Activated naive CD8-positive, alpha-beta T cell treated with anti-CD3 and anti-CD28 coated beads for 36 hours (primary cell): ENCODE measurements at places on chromosomes 11 and 22.

DNA sequence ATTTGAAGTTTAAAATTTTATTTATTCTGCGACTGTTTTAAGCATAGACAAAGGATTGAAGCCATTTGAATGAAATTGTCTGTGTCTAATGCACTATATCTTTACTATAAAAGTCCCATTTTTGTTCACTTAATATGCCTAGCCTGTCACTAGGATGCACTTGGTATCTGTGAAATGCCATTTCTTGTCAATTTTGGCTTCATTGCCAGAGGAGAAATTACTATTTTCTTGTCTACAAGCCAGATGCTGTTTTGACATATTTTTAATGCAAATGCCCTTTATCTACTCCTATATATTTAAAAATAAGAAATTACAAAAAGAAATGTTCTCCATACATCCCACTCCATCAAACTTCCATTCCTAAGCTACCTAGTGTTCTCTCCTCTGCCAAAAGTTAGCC is 1704.5 kb upstream of the RAG2 start:
- H3K27ac ChIP-seq, result no peak overlapping the region
- no peaks in the 10 kb centered on the region for H3K4me1 ChIP-seq

- H3K4me1 ChIP-seq, result no peaks in the 10 kb centered on the region
- no peak overlapping the region for H3K27ac ChIP-seq
- no peak overlapping the region for H3K4me3 ChIP-seq
These were observed 115.9 kb downstream of the NAV2 start for GRCh38 chr11:19828382-19829108.

- H3K27ac ChIP-seq, result peak within 1 kb of the TSS; percentile 87
- DNase-seq, result peak; percentile 87
- H3K4me1 ChIP-seq, result peaks cover 27% of the 10 kb centered on the region
- H3K4me3 ChIP-seq, result peak within 1 kb of the TSS; percentile 96
- no peaks in the 10 kb centered on the region for H3K36me3 ChIP-seq
- no peaks in the 10 kb centered on the region for H3K27me3 ChIP-seq
These were observed at the start of gene NEU3 for GRCh38 chr11:74988541-74989259. Gene NEU3, plus strand, starts transcription at chr11:74988933. Its CDS starts 128 bp downstream, at chr11:74989061.

- no peak for DNase-seq
- H3K36me3 ChIP-seq, result no peaks in the 10 kb centered on the region
These were observed 29.5 kb upstream of the FCHSD2 start for GRCh38 chr11:73171436-73172161.

DNA sequence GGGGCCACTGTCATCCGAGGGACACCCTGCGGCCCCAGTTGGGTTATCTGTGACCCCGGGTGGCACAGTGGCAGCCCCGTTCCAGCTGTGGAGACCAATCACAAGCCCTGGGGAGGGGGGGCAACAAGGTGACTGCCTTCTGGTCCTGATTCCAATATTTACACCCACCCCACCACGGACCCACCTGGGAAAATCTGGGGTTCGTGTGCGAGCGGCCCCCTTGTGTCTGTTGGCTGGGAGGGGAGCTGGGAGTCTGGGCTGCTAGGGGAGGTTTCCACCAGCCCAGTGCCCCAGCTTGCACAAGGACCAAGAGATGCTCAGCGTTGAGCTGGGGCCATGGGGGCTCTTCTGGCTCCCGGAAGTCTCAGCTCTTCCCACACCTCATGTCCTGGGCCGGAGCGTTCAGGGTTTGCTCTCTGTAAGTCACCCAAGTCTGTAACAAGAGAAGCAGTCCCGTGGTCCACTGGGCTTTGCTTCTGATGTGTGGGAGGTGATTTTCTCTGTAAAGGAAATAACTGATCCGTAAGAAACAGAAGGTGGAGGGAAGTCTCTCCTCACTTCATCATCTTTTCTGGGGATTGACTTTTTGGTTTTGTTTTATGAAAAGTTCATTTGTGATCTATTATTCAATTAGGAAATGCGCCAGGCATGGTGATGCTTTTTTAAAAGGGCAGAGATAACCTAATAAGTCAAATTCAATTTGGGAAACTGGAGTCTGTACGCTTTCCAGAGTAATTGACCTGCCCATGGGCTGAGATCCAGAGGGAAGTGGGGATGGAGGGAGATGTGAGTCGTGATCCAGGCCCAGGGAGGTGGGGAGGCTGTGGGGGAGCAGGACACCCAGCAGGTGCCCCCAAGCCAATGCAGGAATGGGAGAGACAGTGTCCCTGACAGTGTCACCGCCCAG is 22.4 kb upstream of the GAL start:
- no peaks in the 10 kb centered on the region for H3K36me3 ChIP-seq
- no peak overlapping the region for H3K27ac ChIP-seq
- no peak overlapping the region for H3K4me3 ChIP-seq
- no peaks in the 10 kb centered on the region for H3K4me1 ChIP-seq
- no peak for DNase-seq

- H3K4me1 ChIP-seq, result peaks cover 29% of the 10 kb centered on the region
- H3K27me3 ChIP-seq, result no peaks in the 10 kb centered on the region
- no peak overlapping the region for H3K4me3 ChIP-seq
- peaks cover 21% of the 10 kb centered on the region for H3K36me3 ChIP-seq
- DNase-seq, result no peak
These were observed 1.6 kb upstream of the KAT5 start for GRCh38 chr11:65710421-65710820.

DNA sequence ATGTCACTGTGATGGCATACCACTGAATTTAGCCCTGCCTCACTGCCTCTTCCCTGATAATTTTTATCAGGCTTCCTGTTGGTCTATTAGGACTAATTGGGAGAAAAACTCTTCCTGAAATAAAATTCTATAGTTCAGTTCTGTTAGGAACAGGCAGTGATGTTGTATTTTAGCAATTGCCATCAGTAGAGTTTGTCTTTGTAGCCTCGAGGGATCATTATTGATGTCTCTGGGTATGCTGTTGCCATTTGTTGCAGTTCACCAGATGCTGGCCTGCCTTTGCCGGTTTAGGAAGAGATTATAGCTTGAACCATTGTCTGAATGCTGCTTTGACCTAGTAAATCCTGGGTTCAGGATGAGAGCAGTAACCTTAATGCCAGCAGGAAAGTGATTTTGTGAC is 41.0 kb downstream of the KDM2A start:
- peaks cover 30% of the 10 kb centered on the region for H3K4me1 ChIP-seq
- H3K27ac ChIP-seq, result no peak overlapping the region
- no peak for DNase-seq
- peaks cover 19% of the 10 kb centered on the region for H3K36me3 ChIP-seq

GRCh38 chr11:45847911-45848316 is 639 bp downstream of the CRY2 start:
- peak overlapping the region; percentile 88 for H3K4me3 ChIP-seq
- no peaks in the 10 kb centered on the region for H3K27me3 ChIP-seq
- peaks cover 2% of the 10 kb centered on the region for H3K36me3 ChIP-seq
- peaks cover 44% of the 10 kb centered on the region for H3K4me1 ChIP-seq
- DNase-seq, result peak; percentile 55

GRCh38 chr11:126225295-126225665 is 13.7 kb downstream of the FAM118B start:
- peaks cover under 1% of the 10 kb centered on the region for H3K4me1 ChIP-seq
- no peak for DNase-seq
- H3K27ac ChIP-seq, result no peak overlapping the region
- H3K4me3 ChIP-seq, result no peak overlapping the region
- H3K27me3 ChIP-seq, result no peaks in the 10 kb centered on the region

- no peaks in the 10 kb centered on the region for H3K27me3 ChIP-seq
- H3K36me3 ChIP-seq, result no peaks in the 10 kb centered on the region
- no peak for DNase-seq
- no peak overlapping the region for H3K27ac ChIP-seq
- no peak overlapping the region for H3K4me3 ChIP-seq
These were observed 43.2 kb upstream of the CLDN5 start for GRCh38 chr22:19567157-19568009.

DNA sequence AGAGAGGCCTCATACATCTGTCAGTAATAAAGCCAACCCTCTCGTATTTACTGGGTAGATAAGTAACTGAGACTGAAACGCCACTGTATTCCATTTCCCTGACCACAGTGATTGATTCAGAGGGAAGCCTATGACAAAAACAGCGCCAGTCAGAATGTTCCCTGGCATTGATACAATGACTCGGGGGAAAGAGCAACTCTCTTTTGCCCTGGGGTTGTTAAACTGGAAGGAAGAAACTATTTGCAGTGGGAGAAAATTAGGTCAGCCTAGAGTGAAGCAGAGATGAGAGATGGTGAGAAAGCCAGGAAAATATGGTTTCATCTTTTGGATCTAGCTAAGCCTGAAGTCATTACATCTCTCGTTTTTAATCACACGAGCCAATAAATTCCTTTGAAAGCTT is 48.6 kb upstream of the RBFOX2 start:
- DNase-seq, result no peak
- no peaks in the 10 kb centered on the region for H3K36me3 ChIP-seq
- no peak overlapping the region for H3K27ac ChIP-seq

- H3K4me3 ChIP-seq, result peak overlapping the region; percentile 71
- H3K27me3 ChIP-seq, result peaks cover 88% of the 10 kb centered on the region
- H3K4me1 ChIP-seq, result peaks cover 35% of the 10 kb centered on the region
- H3K36me3 ChIP-seq, result no peaks in the 10 kb centered on the region
- no peak for DNase-seq
These were observed 687 bp upstream of the CALCA start for GRCh38 chr11:14972581-14973495.

DNA sequence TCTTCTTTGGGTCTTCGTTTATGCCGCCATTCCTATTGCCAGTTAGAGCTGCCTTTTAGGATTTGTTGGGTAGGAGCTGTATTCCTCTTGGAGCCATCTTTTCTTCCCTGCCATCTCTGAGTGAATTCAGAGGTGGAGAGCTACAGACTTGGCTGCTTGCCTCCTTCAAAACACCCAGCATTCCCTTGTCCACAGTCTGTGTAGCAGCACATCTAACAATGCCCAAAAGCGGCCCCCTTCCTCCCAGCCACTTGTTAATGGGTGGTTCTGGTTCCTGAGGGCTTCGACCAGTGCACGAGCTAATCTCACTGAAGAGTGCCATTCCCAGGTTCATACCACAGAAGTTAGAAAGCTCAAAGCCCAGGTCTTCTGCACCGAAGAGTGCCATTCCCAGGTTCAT is 37.7 kb downstream of the MARK2 start:
- H3K4me1 ChIP-seq, result peaks cover 74% of the 10 kb centered on the region
- DNase-seq, result no peak
- H3K36me3 ChIP-seq, result peaks cover 29% of the 10 kb centered on the region
- H3K4me3 ChIP-seq, result no peak overlapping the region
- no peaks in the 10 kb centered on the region for H3K27me3 ChIP-seq

GRCh38 chr11:102117472-102118113 is 7.3 kb downstream of the YAP1 start:
- no peak overlapping the region for H3K4me3 ChIP-seq
- no peaks in the 10 kb centered on the region for H3K4me1 ChIP-seq
- no peak for DNase-seq
- H3K36me3 ChIP-seq, result no peaks in the 10 kb centered on the region
- H3K27ac ChIP-seq, result no peak overlapping the region

GRCh38 chr22:45154383-45154782 is 9.3 kb upstream of the NUP50 start:
- no peak overlapping the region for H3K4me3 ChIP-seq
- no peak overlapping the region for H3K27ac ChIP-seq
- no peaks in the 10 kb centered on the region for H3K27me3 ChIP-seq
- H3K4me1 ChIP-seq, result peaks cover 10% of the 10 kb centered on the region
- peaks cover 18% of the 10 kb centered on the region for H3K36me3 ChIP-seq

GRCh38 chr11:122163053-122163819 is 47.2 kb upstream of the BLID start:
- H3K4me1 ChIP-seq, result no peaks in the 10 kb centered on the region
- H3K36me3 ChIP-seq, result no peaks in the 10 kb centered on the region
- peaks cover 25% of the 10 kb centered on the region for H3K27me3 ChIP-seq
- no peak for DNase-seq
- H3K4me3 ChIP-seq, result no peak overlapping the region

- H3K36me3 ChIP-seq, result no peaks in the 10 kb centered on the region
- no peak overlapping the region for H3K4me3 ChIP-seq
- no peaks in the 10 kb centered on the region for H3K4me1 ChIP-seq
- H3K27me3 ChIP-seq, result no peaks in the 10 kb centered on the region
- DNase-seq, result no peak
These were observed 22.0 kb downstream of the MUC15 start for GRCh38 chr11:26550022-26550421.

DNA sequence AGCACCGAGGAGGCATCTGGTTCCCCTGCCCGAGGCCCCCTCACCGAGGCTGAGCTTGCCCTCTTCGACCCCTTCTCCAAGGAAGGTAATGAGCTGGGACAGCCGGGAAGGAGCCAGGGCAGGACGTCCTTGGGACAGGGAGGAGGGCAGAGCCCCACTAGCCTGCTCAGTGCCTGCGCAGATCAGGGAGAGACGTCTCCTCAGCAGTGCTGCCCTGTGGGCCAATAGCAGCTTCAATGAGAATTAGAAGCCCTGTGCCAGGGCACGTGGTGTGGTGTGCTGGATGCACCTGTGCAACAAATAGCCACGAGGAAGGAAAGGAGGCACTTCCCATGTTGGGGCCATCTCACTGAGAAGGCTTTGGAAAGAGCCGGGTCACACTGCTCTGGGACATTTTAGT is 5.4 kb upstream of the SAC3D1 start:
- DNase-seq, result no peak
- peaks cover 1% of the 10 kb centered on the region for H3K36me3 ChIP-seq
- peaks cover 2% of the 10 kb centered on the region for H3K4me1 ChIP-seq
- no peak overlapping the region for H3K4me3 ChIP-seq
- no peaks in the 10 kb centered on the region for H3K27me3 ChIP-seq

- no peak overlapping the region for H3K27ac ChIP-seq
- H3K4me1 ChIP-seq, result no peaks in the 10 kb centered on the region
- H3K27me3 ChIP-seq, result no peaks in the 10 kb centered on the region
- no peak overlapping the region for H3K4me3 ChIP-seq
- no peak for DNase-seq
These were observed 203.8 kb downstream of the DLG2 start for GRCh38 chr11:85423316-85423715.
